ENCODE measurements at places on chromosomes 7 and 10.

DNA sequence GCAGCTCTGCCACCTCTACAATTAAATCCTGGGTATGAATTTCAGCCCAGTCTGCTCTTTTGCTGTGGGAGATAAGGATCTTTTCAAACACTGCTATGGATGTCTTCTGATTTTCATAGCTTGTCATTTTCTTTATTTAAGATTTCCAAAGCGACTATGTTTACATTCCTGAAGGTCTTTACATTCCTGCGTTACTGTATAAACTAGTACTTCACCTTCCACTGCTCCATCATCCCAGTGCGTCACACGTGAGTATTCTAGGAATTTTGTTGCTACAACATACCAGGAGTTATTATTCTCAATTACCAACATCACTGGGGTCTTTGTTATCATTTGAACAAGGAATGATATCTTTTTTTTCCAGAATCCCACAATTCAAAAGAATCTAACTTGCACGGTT is 944.7 kb downstream of the SORCS3 start:
- DNase-seq = no peak
- no peaks in the 10 kb centered on the region for H3K4me1 ChIP-seq
- no peak overlapping the region for H3K27ac ChIP-seq

DNA sequence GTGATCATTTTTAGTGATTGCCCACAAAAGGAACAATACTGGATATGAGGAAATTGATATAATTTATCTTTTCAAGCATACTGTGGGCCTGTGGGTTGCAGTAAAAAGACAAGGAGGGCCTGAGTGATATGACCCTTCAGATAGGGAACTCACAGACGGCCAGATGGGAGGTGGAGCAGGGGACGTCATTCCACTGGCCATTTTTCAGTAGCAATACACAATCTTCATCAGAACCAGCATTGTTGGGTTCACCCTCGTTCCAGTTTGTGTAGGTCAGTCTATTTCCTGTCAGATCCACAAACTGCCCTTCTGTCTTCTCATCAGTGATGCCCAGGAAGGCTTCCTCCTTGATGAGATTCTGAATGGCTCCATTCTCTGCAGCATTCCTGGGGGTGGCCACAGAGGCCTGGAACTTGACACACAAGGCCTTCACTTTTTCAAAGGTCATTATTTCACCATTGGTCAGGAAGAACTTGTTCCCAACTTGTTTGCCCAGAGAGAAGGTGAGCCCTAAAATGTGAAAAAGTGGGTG is 4.5 kb downstream of the MBL2 start:
- DNase-seq = no peak
- H3K36me3 ChIP-seq = no peaks in the 10 kb centered on the region
- no peak overlapping the region for H3K27ac ChIP-seq
- H3K4me1 ChIP-seq = no peaks in the 10 kb centered on the region
- no peak overlapping the region for H3K4me3 ChIP-seq
- peaks cover 4% of the 10 kb centered on the region for H3K27me3 ChIP-seq

DNA sequence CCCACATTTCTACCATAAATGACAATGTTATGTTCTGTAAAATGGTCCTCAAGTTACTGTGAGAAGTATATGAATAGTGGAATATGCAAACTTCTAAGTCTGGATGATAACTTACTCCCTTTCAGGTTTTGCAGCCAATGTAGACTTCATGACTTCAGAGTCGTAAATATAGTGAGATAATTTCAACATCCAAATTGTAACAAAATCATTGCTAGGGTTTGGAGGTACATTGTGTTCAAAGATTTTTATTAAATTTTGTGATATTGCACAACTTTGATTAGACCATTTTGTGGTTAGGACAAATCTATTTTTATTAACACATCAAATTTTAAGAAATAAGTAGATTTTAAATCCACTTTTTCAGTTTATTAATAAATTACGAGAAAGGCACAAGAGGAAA is 270.3 kb downstream of the RNLS start:
- H3K27ac ChIP-seq = no peak overlapping the region
- H3K4me1 ChIP-seq = no peaks in the 10 kb centered on the region
- no peaks in the 10 kb centered on the region for H3K36me3 ChIP-seq
- DNase-seq = no peak
- H3K4me3 ChIP-seq = no peak overlapping the region

- no peaks in the 10 kb centered on the region for H3K36me3 ChIP-seq
- no peaks in the 10 kb centered on the region for H3K4me1 ChIP-seq
- DNase-seq = no peak
- no peak overlapping the region for H3K27ac ChIP-seq
- no peak overlapping the region for H3K4me3 ChIP-seq
- no peaks in the 10 kb centered on the region for H3K27me3 ChIP-seq
These were observed 6.6 kb upstream of the ZNF786 start for GRCh38 chr7:149097088-149097487.
